ENCODE measurements at places on chromosomes 7 and 10. TPM values are rescaled to one million over a fixed set of nuclear protein-coding genes. Genes with fewer than 3 reads are reported as not detected.

METTL27 gene
- 16.8 TPM for total RNA-seq

AZGP1 gene
- total RNA-seq, result not detected

LRRD1 gene
- not detected for total RNA-seq

ZNF37A gene
- 8.5 TPM for total RNA-seq

MYL10 gene
- total RNA-seq, result not detected

C10orf71 gene
- total RNA-seq, result not detected

TEX36 gene
- not detected for total RNA-seq

FAM180A gene
- 1.7 TPM for total RNA-seq

DMBT1 gene
- total RNA-seq, result not detected

EVX1 gene
- not detected for total RNA-seq

SLC26A4 gene
- total RNA-seq, result 0.18 TPM

CHN2 gene
- 2.6 TPM for total RNA-seq

TAS2R41 gene
- total RNA-seq, result not detected

PLEKHA1 gene
- 5.3 TPM for total RNA-seq

HOXA11 gene
- 28.4 TPM for total RNA-seq

STAG3 gene
- 0.35 TPM for total RNA-seq

PTPRN2 gene
- total RNA-seq, result 1.1 TPM

CDK6 gene
- total RNA-seq, result 11.8 TPM

C10orf62 gene
- not detected for total RNA-seq

TACC2 gene
- 9.5 TPM for total RNA-seq

GPR37 gene
- total RNA-seq, result 1.4 TPM

GJD4 gene
- total RNA-seq, result not detected

Data from myometrial cell (primary cell).